ENCODE measurements at places on chromosomes 5 and 9.

GRCh38 chr5:83050723-83051340 lies 26.4 kb downstream of the TMEM167A start:
- DNase-seq, result no peak

DNA sequence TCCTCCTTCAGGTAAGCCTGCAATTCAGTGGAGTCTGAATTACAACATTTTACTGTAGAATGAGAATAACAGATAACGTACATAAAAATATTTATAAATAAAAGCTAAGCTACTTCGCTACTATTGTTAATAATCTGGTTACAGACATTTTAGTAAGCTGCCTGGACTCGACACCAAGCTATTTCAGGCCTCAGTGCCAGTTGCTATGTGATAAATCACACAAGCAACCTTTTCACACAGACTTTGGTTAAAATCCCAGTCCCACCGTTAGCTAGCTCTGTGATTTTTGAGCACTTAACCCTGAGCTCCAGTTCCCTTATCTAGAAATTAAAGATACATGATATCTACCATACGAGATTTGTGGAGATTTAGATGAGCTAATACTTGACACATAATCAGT lies 99.9 kb downstream of the RFK start:
- DNase-seq, result no peak

GRCh38 chr5:4868140-4868735 lies 271.9 kb upstream of the ADAMTS16 start:
- peak; percentile 33 for DNase-seq

- peak; percentile 38 for DNase-seq
These were observed 34.7 kb upstream of the SLC22A5 start for GRCh38 chr5:132334812-132335211.

DNA sequence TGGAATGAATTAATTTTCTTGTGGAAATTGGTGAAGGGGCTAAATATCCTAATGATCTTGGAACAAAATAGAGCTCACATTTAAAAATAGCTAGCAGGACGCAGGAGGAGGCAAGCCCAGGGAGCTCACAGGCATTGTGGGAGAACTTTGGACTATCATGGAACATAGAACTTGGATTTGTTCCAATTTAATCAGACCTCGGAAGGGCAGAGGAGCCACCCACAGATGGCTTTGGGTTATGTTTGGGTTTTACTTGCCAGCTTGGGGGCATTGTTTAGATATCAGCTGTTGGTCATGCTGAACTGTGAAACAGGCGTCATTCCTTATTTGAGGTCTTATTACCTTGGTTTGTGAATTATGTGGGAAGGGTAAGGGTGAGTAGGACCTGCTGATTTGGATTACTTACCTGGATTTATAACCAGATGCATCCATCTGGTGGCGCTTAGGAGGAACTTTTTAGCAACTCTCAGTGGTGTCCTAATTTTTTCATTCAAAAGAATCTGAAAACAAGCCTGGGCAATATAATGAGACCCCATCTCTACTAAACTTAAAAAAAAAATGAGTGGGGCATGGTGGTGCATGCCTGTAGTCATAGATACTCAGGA lies 14.1 kb upstream of the PTGR1 start:
- DNase-seq, result no peak

DNA sequence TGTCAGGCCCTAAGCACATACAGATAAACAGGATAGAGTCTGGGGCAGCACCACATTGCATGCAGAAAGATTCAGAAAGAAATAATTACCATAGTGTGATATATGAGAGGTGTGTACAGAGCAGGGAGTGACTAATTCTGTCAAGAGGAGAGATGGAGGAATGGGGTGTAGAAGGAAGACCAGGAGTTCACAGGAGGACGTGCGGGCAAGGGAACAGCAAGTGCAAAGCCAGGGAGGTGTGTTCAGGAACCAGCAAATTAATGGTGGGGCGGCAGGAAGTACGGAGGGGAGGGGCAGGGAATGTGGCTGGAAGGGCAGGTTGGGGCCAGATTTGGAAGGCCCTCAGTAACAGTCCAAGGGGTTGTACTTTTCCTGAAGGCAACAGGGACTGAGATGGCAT lies 17.4 kb downstream of the EGR1 start:
- DNase-seq, result no peak

DNA sequence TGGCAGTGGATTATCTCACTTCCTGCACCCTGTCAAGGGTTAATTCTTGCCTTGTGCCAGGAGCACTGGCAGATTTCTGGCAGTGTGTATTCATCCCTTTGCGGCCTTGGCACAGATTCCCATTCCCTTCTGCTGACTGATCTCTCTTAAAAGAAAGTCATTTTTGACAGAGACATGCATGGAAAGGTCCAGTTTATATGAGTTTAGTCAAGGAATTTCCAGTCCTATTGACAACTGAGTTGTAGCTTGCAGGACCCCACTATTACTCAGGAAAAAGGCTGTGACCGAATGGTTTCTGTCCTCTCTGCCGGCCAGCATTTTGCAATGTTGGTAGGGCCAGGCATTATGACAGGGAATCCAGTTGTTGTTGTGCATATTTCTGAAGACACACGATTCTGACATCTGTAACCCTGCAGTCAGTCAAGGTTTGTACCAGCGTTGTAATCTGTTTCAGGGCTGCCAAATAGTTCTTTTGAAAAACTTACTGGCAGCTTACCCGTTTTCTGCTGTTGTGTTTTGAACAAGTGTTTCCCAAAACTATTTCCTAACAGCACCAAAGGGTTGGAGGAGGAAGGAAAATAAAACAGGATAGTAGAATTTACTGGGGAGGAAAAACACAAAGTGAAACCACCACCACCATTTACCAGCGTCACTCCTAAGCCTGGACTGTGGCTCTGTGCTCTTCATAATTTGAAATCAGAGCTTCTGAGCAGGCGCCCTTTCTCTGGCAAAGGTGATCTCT lies 243.4 kb upstream of the KLF4 start:
- no peak for DNase-seq

DNA sequence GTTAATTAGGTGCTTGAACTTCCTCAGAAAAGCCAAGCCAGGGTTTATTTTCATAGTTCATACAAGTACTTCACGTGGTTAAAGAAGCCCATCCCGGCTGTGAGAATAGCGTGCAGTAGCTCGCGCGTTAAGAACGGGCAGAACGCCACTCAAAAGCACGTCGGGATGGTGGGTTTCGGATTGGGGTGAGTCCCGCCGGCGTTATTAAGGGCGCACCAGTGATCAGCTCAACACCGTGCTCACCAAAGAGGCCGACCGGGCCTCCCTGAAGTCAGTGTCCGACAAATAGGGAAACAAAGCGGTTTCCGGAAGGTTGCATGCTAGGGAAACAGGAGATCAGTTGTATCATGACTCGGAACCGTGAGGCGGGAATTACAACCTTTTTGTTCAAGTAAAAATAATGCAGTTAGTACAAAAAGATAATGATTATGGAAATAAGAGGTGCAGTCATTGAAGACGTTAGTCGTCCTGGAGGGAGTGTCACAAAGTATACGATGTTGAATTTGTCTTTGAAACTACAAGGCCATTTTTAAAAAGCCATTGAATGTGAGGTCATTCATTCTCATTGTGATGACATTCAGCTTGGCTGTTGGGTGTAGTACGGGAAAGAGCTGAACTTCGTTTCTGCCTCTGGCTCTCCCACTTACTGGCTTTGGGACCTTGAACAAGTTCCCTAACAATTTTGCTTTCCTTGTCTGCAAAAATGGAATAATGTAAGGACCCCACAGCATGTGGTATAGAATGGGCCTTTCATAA lies 992 bp downstream of the SETD9 start:
- no peak for DNase-seq

GRCh38 chr5:167245868-167246267 lies 1045.6 kb upstream of the WWC1 start:
- DNase-seq, result no peak

- no peak for DNase-seq
These were observed 37.9 kb downstream of the NRG2 start for GRCh38 chr5:140005145-140005591.

GRCh38 chr5:169918228-169918627 lies 62.1 kb downstream of the INSYN2B start:
- DNase-seq, result no peak

DNA sequence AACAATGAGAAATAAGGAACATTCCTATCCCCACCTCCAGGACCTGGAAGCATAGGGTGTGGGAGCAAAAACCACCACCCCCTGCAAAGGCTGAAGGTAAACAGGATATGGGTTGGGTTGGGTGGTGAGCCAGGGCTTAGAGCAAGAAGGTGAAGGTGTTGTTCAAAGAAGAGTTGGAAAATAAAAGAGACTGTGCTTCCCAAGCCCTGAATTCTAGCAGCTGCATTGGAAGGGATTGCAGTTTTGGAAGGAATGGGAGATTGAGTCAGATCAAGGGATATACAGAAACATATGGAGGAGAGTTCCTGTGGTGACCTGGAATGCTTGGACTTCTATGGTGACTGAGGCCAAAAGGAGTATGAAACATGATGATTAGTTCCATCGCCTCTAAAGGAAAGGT lies 24.7 kb upstream of the MTAP start:
- DNase-seq, result no peak

GRCh38 chr5:1037671-1038416 lies 29.2 kb downstream of the NKD2 start:
- no peak for DNase-seq
